Iris pigment epithelial cell (primary cell): ENCODE measurements at places on chromosomes 16 and 17.

DNA sequence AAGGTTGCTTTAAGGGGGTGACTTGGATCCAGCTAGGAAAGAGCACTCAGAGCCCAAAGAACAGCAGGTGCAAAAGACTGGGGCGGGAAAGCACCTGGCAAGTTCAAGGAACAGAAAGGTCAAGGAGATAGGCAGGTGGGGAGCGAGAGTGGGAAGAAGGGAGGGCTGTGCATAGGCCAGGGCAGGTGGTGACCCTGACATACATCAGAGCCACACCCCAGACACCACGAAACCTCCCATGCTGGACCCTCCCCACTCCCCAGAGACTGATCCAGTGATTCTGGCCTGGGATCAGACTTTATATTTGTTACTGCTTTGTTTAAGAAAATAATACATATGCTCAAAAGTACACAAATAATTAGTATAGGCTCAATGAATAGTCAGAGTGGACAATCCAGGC lies 48.5 kb upstream of the RBFOX3 start:
- DNase-seq: no peak

DNA sequence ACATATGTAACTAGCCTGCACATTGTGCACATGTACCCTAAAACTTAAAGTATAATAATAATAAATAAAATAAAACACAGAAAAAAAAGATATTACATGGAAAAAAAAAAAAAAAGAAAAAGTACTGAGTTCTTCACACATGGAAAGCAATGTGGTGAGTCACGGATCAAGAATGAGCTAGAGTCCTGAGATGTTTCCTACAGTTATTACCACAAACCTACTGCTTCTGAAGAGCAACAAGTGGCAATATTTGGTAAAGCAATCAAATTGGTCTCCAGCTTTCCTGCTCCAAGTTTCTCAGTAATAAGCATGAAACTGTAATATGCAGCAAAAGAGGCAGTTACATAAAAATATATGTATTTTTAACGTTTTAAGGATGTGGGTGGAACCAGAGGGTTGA lies 223.3 kb upstream of the SALL1 start:
- peak; percentile 88 for DNase-seq

DNA sequence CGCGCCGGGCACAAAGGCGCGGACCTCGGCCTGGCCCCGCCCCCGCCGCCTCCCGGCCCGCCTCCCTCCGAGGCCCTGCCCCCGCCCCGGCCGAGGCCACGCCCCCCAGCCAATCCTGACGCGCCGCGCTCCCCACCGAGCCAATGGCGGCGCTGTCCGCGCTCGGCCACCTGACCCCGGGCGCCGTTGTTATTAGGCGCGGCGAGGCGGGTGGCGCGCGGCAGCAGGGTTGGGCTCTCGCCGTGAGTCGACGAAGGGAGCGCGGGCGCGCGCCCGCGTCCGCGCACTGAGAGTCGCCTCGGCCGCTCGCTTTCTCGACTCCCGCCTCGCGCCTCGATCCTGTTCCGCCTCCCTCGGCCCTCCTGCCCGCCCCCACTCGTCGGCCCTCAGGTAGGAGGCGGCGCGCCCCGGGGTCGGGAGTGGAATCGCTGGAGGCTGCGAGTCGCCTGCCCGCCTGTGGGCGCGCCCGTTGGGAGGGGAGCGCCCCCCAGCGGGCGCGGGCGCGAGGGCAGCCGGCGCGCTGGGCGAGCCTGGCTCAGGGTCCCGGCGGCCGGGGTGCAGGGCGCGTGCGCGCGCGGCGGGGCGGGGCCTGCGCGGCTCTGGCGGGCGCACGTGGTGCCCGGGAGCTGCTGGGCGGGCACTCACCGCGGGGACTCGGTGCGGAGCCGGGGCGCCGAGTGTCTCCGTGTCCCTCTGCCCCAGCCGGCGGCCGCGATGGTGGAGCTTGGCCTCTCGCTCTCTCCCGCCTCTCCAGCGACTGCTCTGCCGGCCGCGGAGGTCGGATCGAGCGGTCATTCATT lies 405 bp upstream of the CBLN1 start:
- peak; percentile 48 for DNase-seq

DNA sequence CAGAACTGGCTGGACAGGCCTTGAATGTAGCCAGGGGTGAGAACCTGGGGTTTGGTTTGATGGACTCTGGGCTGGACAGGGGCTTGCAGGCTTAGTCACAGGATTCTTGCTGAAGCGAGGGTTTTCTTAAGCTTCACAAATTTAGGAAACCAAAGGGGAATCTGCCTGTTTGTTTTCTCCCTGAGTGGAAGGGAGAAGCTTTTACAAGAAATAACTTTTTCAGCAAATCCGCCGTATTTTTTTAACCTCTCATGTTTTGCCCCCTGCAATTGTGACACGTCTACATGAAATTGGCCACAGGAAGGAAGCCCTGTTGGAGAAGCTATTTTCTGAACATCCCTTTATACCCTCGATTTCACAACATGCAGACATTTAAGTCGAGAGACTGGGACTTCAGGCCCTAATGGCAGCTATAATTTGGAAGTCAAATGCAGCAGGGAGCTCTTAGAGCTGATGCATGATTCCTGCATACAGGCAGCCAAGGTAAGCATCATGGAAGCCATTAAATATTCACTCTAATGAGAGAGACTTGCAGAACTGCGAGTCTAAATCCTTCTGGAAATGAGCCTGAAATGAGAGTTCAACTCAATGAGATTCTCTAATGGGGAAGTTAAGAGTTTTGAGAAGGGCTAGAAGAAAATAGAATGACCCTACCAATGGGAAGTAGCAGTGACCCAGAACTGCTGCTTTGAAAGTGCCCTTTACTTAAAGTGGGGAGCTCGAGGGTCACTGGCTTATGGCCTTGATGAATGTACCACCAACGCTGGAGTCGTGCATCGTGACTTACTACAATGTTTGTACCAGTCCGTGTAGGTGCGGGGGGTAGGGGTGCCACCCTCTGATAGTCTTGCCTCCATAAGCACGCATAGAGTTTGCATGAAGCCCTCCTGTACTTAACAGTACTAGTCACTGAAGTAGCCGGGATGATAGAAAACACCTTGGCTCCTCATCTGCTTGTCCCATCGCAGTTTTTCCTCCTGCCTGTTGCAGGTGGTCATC lies 45.1 kb upstream of the IRF8 start:
- no peak for DNase-seq

GRCh38 chr17:8680466-8681169 lies 50.1 kb upstream of the MYH10 start:
- DNase-seq: no peak

GRCh38 chr16:80792031-80792430 lies 12.4 kb downstream of the CDYL2 start:
- no peak for DNase-seq
